ENCODE measurements at places on chromosomes 1 and 21.
A peak's percentile ranks its signal among the peaks of the same experiment; 100 is the strongest.

GRCh38 chr21:29351691-29352090, 53.0 kb downstream of the BACH1 start:
- DNase-seq, result no peak

- DNase-seq, result no peak
Measured at GRCh38 chr21:42553435-42553834, 39.8 kb downstream of the SLC37A1 start.

DNA sequence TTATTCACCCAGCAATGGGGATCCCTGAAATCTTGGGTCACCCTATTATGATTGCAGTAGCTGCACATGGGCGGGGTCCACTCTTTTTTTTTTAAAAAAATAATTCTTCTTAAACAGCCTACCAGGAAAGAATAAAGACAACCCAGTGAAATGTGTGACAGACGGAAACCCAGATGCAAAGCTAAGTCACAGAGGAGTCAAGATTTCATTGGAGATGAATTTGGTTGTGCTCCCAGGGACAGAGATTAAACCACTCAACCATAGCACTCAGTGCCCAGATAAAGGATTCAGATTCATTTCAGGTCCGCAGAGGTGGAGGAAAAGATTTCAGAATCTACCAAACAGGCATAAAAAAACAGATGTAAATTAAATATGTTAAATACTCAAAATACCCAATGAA, 583.5 kb upstream of the ZP4 start:
- no peak for DNase-seq

GRCh38 chr1:37905727-37906126, 41.1 kb downstream of the INPP5B start:
- DNase-seq, result no peak

- DNase-seq, result peak; percentile 24
Measured at GRCh38 chr1:26826261-26827105, at the start of gene ZDHHC18. Gene ZDHHC18, plus strand, starts transcription at chr1:26826688. Its CDS starts 117 bp downstream, at chr1:26826805.

GRCh38 chr1:63653976-63654375, 60.8 kb downstream of the PGM1 start:
- no peak for DNase-seq

- DNase-seq, result no peak
Measured at GRCh38 chr1:245969283-245969682, 537.8 kb downstream of the SMYD3 start.
